Activated naive CD8-positive, alpha-beta T cell treated with anti-CD3 and anti-CD28 coated beads for 36 hours (primary cell): ENCODE measurements at places on chromosomes 7 and 10. TPM values are rescaled to one million over a fixed set of nuclear protein-coding genes. Genes with fewer than 3 reads are reported as not detected.

EBLN1 gene
- not detected for total RNA-seq

CPXM2 gene
- total RNA-seq = not detected

DYDC2 gene
- 0.42 TPM for total RNA-seq

SPDYE16 gene
- total RNA-seq = 0.14 TPM

GRCh38 chr10:126302826-126303665 is 85.2 kb downstream of the ADAM12 start:
- no peaks in the 10 kb centered on the region for H3K27me3 ChIP-seq
- no peak for DNase-seq
- H3K4me1 ChIP-seq = no peaks in the 10 kb centered on the region
- H3K4me3 ChIP-seq = no peak overlapping the region
- no peak overlapping the region for H3K27ac ChIP-seq

GRCh38 chr7:2730846-2731770 is 43.1 kb downstream of the AMZ1 start:
- peaks cover 43% of the 10 kb centered on the region for H3K4me1 ChIP-seq
- no peak for DNase-seq
- peaks cover 15% of the 10 kb centered on the region for H3K36me3 ChIP-seq
- H3K27me3 ChIP-seq = peaks cover 3% of the 10 kb centered on the region

GRCh38 chr7:42002654-42003053 is 234.4 kb downstream of the GLI3 start:
- H3K4me1 ChIP-seq = no peaks in the 10 kb centered on the region
- no peak overlapping the region for H3K27ac ChIP-seq
- H3K4me3 ChIP-seq = no peak overlapping the region
- DNase-seq = no peak
- H3K27me3 ChIP-seq = peaks cover 11% of the 10 kb centered on the region

DNA sequence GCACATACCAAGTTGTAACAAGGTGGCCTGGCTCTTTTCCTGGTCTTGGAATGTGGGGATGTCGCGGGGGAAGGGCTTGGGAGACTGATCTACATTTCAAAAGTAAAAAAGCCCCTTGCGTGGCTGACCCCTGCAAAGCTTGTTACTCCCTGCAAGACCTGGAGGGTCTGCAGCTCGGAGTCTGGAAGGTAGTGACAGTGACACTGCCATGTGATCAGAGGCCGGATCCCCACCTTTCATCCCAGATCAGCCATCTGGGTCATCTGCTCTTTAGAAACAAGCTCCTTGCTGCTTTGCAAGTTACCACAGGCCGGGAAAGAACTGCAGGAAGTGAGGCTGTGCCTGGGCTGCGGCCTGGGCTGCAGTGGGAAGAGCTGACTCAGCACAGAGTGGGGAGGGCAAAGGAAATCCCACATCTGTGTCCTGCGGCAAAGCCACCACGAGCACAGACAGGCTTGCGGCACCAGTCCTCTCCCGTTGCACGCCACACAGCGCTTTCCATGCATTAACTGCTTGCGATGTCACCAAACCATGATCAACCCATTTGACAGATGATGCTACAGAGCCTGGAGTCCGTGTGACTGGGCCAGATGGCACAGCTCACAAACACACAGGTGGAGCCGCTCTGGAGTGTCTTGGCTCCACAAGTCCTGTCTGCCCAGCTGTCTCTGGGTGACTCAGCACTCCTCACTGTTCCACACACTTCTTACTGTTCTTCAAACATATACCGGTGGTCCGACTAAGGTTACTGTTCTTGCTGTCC is 97.7 kb downstream of the SH3PXD2A start:
- DNase-seq = peak; percentile 73
- H3K27ac ChIP-seq = peak overlapping the region; percentile 21
- no peak overlapping the region for H3K4me3 ChIP-seq
- no peaks in the 10 kb centered on the region for H3K36me3 ChIP-seq

- H3K36me3 ChIP-seq = no peaks in the 10 kb centered on the region
- no peak overlapping the region for H3K27ac ChIP-seq
- H3K4me1 ChIP-seq = peaks cover 16% of the 10 kb centered on the region
These were observed 15.3 kb upstream of the ASB4 start for GRCh38 chr7:95470452-95470851.
